Common myeloid progenitor, CD34-positive (primary cell): ENCODE measurements at places on chromosomes 12 and 14.
A peak's percentile ranks its signal among the peaks of the same experiment; 100 is the strongest.

- no peak for DNase-seq
Measured at GRCh38 chr12:116368196-116369194, 91.0 kb upstream of the MED13L start.

DNA sequence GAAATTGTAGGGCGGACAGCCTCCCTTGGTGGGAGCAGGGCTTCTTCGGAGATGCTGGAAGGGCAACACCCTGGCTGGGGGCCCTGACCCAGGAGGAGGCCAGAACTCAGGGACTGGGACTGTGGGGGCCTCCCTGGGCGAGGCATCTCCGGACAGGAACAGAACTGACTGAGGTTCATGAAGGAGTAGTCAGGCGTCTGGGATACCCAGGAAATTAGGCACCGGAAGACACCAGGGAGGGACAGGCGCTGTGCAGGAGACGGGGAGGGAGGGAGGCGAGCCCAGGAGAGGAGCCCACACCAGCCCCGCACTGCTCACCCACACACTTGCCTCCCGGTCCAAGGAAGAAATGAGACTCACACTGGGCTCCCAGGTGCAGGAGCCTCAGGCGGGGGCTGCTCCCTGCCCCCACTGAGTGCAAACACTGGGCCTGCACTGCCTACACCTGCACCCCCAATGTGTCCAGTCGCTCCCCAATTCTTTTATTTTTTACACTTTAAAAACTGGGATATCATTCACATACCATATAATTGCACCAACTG is 262.6 kb upstream of the SFSWAP start:
- DNase-seq = no peak

DNA sequence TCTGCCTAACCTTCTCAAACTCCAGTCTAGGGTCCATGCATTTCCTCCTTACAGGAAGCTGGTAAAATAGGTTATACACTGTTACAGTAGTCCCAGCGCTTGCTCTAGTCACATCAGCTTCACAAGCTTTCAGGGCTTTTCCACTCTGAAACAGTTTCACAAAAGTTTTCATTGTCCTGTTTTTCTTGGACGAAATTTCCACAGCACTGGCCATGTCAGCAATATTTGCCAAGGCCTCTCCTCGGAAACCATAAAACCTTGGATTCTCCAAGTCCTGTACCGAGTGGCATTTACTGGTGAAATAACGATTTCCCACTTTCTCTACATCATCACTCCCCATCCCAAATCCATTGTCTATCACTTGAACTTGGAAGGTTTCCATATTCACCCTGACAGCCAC is 2.1 kb downstream of the MLH3 start:
- DNase-seq = no peak

- DNase-seq = no peak
Measured at GRCh38 chr14:89013698-89014568, 189.5 kb downstream of the TTC8 start.

- DNase-seq = peak; percentile 81
Measured at GRCh38 chr12:2057041-2057794, 4.4 kb downstream of the CACNA1C start.

DNA sequence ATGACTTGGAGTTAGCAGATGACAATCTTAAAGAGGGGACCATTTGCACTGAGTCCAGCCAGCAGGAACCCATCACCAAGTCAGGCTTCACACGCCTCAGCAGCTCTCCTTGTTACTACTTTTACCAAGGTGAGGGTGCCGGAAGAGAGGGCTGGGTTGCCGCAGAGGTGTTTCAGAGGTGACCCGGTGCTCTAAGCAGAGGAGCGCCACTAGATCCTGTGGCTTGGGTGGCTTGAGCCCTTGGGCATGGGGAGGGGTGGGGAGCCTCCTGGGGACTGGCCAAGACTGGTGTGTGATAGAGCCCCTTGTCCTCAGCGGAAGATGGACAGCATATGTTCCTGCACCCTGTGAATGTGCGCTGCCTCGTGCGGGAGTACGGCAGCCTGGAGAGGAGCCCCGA is 17.7 kb downstream of the POP5 start:
- no peak for DNase-seq

DNA sequence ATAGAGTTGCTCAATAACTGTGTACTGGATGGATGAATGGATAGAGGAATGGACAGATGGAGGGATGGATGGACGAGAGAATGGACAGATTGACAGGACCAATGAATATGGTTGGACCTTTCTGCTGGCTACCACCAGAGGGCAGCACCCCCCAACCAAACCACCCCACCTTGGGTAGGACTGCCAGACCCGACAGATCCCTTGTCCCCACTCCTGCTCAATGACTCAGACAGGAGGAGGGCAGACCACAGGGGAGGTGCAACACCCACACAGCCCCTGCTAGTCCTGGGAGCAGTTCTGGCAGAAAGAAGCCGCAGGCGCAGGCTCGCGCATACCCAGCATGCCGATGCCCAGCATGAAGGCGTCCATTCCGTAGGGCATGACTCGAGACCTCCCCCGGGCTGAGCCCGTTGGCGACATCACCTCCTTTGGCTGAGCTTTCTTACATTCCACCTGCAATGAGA is 12.4 kb downstream of the MSI1 start:
- peak; percentile 89 for DNase-seq

DNA sequence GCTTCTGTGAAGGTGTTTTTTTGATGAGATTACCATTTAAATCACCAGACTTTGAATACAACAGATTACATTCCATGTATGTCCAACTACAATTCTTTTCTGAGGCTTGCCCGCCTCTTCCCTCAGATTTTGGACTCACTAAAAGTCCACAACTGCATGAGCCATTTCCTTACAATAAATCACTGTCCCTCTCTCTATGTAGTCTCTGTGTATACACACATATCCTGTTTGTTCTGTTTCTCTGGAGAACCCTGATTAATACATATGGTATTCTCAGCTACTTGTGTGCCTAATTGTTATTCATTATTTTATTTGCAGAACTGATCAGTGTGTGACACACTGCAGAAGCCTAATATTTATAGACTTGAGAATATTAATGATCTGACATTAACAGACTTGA is 2.4 kb upstream of the MIPOL1 start:
- no peak for DNase-seq

DNA sequence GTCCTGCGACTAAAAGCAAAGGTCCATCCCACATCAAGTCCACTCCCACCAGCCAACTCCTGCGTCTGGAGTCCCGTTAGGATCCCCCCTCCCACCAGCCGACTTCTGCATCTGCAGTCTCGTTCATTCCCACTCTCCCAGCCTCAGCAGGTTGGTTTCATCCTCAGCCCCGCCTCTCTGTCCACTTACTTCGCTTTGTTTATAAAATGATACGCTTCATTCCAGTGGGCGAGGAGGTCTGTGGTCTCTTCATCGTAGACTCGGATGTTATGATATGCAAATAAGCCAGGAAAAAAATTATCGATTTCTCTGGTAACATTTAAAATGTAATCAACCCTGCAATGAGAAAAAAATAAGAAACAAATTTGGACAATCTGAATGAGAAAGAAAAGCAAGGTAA is 56.8 kb downstream of the SSH1 start:
- no peak for DNase-seq

DNA sequence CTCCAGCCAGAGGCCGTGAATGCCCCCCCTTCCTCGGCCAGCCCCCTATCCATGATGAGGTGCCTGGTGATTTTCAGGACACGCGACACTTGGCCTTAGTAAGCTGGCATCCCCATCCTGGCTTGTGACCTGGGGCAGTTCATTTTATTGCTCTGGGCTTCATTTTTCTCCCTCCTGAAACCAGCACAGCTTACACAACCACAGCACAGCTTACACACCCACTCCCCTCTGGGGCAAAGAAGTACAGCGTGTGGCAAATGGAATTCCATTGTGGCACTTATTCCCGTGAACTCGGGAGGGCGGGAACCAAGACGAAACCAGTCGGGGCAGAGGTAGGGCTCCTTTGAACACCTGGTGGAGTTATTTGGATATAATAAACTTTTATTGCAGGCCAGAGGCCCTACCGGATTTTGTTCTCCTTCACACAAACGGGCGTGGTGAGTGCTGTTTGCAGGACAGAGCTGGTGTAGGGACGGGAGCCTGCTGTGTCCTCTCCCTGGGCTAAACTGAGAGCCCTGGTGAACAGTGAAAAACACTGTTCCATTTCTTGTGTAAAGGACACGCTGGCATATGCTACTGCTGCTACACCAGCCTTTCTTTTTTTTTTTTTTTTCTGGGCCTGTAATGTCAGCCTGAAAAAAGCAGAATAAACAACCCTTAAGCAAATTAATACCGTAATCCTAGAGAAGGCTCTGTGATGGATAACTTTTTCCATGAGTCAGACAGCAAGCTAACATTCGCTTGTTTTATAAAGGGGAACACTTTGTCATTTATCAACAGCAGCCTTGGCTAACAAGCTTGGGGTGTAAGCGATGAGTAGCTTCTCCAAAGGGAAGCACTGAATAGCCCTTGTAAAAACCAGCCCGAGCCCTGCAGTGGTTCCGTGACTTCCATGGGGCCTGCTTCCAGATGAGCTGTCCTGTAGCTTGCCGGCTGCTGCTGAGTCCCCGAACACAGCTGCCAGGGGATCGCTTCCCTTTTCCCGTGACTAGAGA is 29.3 kb downstream of the CD9 start:
- DNase-seq = no peak

- no peak for DNase-seq
Measured at GRCh38 chr14:72609205-72609916, 284.5 kb downstream of the DPF3 start.

- DNase-seq = peak; percentile 67
Measured at GRCh38 chr12:58540480-58541299, 379.6 kb downstream of the LRIG3 start.

DNA sequence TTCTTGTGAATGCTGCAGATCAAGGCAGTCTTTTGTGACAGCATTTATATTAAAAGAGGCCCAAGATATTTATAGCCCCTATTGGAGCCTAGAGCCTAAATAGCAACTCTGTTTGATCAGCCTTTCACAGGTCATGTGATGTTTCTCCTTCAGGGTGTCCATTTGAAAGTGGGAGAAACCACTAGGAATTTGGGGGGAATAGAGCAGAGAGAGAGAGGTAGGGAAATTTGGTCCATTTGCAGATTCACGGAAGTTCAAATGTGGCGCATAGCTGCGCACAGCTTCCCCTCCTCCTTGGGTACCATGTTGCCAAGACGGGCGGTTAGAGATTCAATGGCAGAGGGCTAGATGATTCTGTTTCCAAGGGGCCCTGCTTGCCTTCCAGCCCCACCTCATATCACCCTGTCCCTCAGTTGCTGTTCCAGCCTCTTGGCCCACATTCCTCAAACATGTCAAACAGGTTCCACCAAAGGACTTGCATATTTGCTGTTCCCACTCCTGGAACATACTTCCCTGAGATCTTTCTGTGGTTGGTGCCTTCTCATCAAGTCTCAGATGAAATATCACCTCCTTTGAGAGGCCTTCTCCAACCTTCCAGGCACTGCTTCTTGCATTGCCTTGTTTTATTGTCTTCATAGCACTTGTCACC is 220.8 kb downstream of the CHST11 start:
- DNase-seq = no peak

GRCh38 chr14:61610900-61611299 is 84.4 kb upstream of the HIF1A start:
- DNase-seq = no peak

DNA sequence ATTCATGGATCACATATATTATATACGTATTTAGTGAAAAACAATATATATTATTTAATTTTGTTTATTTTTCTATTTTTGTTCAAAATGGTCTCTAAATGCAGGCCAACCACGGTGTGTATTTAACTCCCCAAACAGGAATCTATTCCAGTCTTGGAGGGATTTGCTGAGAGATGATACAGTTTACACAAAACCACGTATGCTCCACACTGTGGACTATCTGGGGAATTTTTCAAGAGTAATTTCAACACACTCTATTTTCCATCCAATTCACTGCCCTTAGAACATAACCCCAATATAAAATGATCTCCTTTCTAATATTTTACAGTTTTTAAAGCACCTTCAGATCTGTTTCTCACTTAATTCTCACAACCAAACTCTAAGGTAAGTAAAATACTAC is 15.3 kb downstream of the EML1 start:
- no peak for DNase-seq

DNA sequence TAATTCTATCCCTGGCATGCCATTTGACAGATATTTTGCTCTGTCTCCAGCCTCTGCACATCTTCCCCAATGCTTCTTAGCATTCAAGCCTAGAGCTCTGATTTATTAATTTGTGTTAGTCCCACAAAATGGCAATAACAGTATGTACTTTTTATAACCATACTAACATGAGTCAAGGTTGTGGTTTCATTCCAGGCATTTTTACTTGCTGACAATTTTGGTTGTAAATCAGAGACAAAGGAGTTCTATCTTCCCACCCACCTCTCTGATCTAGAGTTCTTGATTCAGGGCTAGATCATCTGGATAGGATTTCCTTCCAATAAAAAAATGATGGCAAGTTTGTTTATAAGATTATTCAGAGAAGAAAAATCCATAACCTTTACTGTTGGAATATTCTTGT is 18.5 kb upstream of the CISTR start:
- DNase-seq = no peak

GRCh38 chr12:109247831-109248654 is 61.0 kb downstream of the FOXN4 start:
- no peak for DNase-seq

GRCh38 chr14:55152052-55152753 is 23.2 kb downstream of the LGALS3 start:
- no peak for DNase-seq

GRCh38 chr14:50524060-50524459 is 8.3 kb downstream of the MAP4K5 start:
- DNase-seq = peak; percentile 13

DNA sequence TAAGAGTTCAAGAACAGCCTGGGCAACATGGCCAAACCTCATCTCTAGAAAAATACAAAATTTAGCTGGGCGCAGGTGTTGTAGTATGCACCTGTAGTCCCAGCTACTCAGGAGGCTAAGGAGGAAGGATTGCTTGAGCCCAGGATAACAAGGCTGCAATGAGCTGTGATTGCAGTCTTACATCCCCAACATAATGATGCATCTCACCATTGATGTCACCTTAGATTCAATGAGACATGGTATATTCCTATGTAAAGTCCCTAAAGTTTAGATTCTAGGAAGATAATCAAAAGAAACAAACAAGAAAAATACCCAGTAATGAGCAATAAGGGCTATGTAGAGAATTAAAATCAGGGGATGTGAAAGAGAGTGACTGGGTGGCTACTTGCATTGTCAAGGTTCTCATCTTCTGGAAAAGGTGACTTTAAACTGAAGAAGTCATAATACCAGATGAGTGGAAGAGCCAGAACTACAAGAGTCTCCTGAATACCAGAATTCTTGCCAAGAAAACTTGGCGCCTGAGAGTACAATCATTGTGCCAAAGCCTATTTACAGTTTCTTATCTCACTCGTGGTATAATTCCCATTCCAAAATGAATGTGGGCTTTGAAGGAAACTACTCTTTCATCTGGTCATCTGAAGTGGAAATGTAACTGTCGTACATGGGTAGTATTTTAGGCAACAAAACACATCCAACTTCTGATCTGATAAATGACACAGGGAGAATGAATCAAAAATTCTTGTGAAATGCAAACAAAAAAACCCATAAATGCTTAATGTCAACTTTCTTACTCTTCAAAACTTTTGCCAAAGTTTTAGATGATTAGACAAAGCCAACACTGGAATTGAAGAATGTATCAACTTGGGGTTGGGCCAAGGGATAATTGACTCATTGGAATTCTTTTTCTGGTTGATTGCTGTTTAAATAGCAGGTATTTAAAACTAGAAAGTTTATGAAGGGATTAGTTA is 81.1 kb upstream of the ST8SIA1 start:
- DNase-seq = no peak

- no peak for DNase-seq
Measured at GRCh38 chr14:71384007-71384845, 477.0 kb downstream of the PCNX1 start.
